Prostate gland (tissue), 2 donors: ENCODE measurements at places on chromosomes 11 and 22.

- DNase-seq, result no peak
Observed at GRCh38 chr11:106021181-106021966, 666 bp downstream of the MSANTD4 start.

GRCh38 chr11:71396548-71397123 is 51.6 kb downstream of the DHCR7 start:
- no peak for DNase-seq

DNA sequence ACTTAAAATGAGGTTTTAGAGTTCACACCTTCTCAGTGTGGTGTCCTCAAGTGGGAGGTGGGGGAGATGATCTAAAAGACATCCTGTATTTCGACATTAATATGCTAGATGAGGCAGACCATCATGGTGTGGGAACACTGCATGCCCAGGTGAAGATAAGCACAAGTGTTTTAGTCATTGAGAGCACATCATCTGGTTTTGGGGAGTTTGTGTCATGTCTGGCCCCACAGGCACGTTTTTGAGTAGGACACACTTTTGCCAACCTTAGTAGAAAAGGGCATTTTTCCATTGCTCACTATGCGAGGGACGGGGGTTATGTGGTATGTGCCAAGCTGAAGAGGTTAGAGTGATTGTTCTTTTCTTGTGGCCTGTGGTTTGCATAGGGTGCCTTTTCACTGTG is 189.3 kb downstream of the DBX1 start:
- DNase-seq, result no peak

DNA sequence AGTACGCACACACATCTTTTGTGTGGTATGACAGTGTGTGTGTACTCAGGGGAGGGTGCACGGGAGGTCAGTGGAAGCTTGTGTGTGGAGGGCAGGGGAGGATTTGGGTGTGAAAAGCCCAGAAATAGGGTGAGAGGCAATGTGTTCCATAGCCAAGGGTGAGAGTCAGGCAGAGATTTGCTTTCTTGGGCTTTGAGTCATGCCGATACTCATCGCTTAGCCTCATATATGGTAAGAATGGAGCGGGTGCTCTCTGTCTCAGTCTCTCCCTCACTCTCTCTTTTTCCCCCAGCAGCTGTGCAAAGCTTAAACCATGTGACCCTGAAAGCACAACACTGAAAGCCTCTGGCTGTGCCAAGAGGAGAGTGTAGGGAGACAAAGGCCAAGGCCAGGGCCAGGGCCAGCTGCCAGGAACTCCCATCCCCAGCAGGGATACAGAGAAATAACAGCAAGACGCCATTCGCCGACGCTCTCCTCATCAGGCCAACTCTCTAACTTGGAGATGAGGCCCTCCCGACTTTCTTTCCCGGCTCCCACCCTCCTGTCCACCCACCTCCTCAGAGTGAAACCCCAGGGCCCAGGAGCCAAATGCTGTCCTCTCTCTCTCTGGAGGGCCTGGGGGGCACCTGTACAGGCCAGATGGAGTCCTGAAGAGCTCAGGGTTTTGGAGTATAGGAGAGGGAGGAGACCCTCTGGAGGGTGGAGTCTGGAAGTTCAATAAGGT is 20.3 kb upstream of the MICAL3 start:
- no peak for DNase-seq

DNA sequence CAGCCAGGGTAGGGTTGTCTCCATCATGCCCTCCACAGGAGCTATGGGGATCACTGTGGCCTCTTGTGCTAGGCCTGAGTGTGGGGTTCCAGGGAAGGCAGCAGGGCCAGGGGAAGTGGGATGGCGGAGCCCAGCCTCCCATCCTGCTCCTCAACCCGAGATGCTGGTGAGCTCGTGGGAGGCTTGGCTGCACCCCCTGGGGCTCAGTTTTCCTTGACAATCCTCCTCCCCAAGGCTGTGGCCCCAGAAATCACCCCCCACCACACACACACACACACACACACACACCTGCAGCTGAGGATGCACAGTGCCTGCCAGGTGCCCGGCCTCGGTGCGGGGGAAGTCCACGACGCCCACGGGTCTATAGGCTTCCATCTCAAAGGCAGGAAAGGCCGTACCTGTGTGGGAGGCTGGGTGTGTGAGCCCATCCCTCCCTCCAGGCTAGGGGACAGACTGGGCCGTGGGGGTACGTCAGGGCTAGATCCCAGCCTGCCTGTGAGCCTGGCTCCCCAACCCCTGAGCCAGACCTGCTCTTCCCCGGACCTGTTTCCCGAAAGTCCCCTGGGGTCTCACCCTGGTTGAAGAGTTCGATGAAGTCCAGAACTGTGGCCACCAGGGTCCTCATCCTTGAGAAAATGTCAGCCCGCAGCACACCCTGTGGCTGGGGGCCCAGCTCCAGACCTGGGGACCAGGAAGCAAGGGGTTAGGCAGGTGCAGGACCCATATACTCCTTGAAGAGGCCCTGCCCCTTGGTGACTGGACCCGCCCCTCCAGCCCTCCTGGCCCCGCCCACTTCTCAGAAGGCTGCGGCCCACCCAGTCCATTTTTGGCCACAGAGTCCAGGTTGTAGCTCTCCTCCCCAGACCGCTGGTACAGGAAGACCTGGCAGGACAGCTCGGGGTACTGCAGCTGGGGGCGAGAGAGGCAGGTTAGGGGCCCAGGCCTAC is 5.2 kb upstream of the TBX10 start:
- DNase-seq, result no peak
